NCI-H446 (cell line): ENCODE measurements at places on chromosomes 1 and 21.

GRCh38 chr1:18875107-18875795 lies 15.8 kb upstream of the TAS1R2 start:
- peak; percentile 54 for DNase-seq

GRCh38 chr1:64828829-64829228 lies 84.0 kb downstream of the RAVER2 start:
- no peak for DNase-seq

- no peak for DNase-seq
Measured at GRCh38 chr1:204443260-204443619, 31.6 kb upstream of the PPP1R15B start.

DNA sequence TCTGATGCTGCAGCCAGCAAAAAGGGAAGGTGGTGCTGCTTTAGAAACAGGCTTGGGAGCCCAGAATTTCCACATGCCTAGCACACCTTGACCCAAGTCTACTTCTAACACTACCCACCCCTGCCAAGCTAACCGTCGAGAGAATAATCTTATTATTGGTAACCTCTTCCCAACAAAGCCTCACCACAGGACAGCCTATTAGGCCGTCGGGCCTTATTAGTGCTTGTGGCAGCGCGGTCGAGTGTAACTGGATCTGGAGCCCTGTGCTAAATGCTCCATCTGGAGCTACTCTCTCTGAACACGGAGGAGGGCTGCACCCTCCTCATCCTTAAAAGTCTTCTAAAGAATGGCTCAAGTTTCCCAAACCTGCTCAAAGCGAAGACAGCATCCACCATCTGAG lies 165.5 kb upstream of the NFIA start:
- DNase-seq = no peak

DNA sequence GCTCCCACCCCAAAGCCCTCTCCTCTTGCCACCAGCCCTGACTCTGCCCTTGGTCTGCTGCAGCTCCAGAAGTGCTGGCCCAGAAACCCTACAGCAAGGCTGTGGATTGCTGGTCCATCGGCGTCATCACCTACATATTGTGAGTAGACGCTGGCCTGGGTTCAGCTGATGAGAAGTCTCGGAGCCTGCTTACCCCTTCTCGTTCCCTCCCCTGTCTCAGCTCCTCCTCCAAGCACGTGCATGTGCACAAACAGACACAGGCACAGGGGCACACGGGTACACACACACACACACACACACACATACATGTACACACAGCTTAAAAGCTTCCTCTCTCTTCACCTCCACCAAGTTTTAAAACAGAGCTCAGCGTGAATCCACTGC lies 24.3 kb downstream of the CAMK1G start:
- no peak for DNase-seq

GRCh38 chr21:34924194-34924593 lies 124.9 kb downstream of the RUNX1 start:
- DNase-seq = no peak

GRCh38 chr21:42582787-42583476 lies 69.3 kb downstream of the SLC37A1 start:
- no peak for DNase-seq

- DNase-seq = no peak
Measured at GRCh38 chr1:46369542-46370213, 24.4 kb upstream of the FAAH start.

DNA sequence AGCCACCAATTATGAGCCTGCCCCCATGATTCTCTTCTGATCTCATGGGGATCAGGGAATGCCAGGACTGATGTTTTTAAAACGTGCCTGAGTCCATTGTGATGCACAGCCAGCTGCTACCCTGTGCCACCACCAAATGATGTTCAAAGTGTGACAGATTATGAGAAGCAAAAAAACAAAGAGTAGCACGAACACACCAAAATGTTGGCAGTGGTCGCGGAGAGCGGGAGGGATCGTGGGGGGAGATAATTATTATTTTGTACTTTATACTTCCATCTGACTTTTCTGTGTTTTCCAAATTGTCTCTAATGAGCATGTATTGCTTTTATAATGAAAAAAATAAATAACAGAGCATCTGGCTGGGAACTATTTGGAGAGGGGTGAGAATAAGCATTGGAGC lies 50.5 kb downstream of the EPHB2 start:
- DNase-seq = no peak

- DNase-seq = no peak
Measured at GRCh38 chr1:223066415-223066814, 76.6 kb downstream of the TLR5 start.

DNA sequence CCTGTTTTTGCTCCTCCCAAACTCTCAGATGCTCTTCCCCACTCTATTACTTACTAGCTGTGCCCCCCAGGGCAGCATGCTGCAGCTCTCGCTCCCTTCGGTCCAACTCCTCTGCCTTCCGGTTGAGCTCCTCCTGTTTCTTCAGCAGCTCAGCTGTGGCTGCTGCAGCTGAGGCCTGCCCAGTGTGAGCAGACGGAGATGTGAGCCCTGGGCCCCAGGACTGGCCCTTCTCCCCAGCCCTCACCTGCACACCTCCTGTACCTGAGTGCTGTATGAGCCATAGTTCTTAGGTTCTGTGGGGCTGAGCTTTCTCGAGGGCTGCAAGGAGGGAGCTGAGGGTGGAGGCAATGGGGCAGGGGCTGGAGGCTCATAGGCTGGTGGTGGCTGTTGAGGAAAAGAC lies 1.9 kb downstream of the SCAMP3 start:
- DNase-seq = no peak

GRCh38 chr1:51642739-51643142 lies 25.8 kb downstream of the OSBPL9 start:
- no peak for DNase-seq

DNA sequence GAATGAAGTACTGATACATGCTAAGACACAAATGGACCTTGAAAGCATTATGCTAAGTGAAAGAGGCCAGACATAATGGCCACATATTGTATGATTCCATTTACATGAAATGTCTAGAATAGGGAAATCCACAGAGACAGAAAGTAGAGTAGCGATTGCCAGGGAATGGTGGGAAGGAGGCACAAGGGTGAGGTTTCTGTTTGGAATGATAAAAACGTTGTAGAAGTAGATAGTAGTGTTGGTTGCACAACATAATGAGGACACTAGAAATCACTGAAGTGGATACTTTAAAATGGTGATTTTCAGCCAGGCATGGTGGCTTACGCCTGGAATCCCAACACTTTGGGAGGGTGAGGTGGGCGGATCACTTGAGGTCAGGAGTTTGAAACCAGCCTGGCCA lies 97.6 kb upstream of the VANGL1 start:
- DNase-seq = no peak

DNA sequence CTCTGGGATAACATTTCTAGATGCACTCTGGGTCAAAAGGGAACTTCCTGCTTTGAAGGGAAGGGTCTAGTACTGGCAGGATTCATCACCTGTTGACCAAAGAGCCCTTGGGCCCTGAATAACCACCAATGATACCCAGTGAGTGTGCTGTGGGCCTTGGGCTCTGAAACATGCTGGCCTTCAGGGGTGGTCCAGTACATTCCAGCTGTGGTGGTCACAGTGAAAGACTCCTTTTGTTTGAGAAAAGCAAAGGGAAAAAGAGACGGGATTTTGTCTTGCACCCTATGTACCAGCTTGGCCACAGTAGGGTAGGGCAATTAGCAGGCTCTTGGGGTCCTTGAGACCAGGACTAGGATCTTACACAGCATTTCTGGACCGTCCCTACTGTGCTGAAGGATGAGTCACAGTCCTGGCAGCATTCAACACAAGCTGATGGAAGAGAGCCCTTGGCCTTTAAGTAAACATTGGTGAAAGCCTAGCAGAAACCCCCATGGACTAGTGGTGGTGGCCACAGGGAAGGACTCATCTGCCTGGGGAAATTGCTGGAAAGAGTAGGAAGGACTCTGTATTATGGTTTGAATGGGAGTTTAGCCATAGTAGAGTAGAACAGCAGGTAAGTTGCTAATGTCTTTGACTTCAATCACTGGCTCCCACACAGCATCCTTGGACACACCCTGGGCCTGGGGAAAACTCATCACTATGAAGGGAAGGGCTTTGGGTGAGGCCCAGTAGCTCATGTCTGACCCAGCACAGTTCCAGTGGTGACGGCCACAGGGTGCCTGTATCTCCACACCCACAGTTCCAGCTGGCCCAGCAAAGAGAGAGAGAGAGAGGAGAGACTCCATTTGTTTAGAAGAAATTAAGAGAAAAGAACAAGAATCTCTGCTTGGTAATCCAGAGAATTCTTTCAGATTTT lies 87.5 kb downstream of the COL24A1 start:
- DNase-seq = peak; percentile 45

GRCh38 chr21:45306832-45307571 lies 19.3 kb upstream of the POFUT2 start:
- DNase-seq = no peak

DNA sequence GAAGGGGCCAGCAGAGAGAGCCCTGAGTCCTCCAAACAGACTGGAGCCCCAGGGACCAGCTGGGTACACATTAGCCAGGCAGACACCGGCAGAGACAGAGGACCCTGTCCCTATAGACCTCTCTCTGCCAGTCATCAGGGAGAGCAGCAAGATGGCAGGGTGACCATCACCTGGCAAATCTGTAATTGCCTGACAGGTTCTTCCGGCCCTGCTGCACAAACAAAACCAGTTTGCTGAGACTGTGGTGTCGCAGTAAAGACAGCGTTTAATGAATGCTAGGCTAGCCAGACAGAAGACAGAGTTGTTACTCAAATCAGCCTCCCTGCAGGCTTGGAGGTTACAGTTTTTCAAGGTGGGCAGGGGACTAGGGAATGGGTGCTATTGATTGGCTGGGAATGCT lies 618.9 kb downstream of the NPHP4 start:
- DNase-seq = no peak

GRCh38 chr1:215040190-215040589 lies 42.3 kb upstream of the KCNK2 start:
- DNase-seq = no peak

GRCh38 chr21:42313501-42313969 lies 1.7 kb downstream of the TFF3 start:
- no peak for DNase-seq

- no peak for DNase-seq
Measured at GRCh38 chr1:243939167-243939848, 89.3 kb upstream of the AKT3 start.

- no peak for DNase-seq
Measured at GRCh38 chr1:84294751-84295150, 6.8 kb upstream of the SAMD13 start.

DNA sequence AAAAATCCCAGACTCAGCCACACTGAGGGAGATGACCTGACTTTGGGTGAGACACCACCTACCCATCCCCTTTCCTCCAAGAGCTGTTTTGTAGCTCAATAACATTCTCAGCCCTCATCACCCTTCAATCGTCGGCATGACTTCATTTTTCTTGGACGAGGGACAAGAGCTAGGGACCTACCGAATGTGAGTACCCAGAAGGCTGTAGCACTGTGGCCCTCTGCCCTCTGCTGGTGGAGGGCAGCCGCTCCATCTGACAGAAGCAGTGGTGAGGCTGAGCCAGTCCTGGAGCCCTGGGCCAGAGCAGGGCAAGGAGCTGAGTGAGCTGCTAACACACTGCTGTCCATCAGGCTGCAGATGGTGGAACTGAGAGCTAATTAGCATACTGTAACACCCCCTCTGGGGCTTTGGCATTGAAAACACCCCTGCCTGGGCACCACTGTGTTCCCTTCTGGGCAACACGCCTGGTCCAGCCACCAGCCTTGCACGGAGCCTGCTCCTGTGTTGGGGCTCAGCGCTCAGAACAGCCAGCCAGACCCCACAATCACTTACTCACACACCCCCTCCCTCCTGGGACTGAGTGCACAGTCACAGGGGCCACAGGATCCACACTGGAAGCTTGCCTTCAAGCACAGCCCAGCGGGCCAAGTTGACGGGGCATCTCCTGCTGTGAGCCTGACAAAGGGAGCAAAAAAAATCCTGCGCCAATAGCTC lies 18.3 kb upstream of the ALPL start:
- peak; percentile 83 for DNase-seq
